Occipital lobe (tissue), 3 donors: ENCODE measurements at places on chromosomes 2 and 18.

GRCh38 chr2:164737612-164738081 is 104.0 kb downstream of the COBLL1 start:
- DNase-seq: peak; percentile 7

DNA sequence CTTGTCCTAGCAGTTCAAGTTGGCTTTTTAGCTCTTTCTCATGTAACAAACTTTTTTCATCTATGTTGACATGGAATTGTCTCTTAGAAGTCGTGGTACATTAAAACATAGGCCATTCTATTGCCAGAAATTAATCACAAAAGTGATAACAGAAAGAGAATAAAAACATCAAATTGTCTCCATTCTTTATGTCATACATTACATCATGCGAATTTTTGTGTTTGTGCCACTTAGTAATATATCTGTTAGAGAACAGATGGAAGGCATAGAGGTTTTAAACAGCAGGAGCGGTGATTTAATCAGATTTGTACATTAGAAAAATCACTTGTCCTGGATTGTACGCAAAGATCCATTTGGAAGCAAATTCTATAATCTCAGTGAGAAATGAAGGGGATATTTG is 136.5 kb upstream of the CDH20 start:
- DNase-seq: no peak

DNA sequence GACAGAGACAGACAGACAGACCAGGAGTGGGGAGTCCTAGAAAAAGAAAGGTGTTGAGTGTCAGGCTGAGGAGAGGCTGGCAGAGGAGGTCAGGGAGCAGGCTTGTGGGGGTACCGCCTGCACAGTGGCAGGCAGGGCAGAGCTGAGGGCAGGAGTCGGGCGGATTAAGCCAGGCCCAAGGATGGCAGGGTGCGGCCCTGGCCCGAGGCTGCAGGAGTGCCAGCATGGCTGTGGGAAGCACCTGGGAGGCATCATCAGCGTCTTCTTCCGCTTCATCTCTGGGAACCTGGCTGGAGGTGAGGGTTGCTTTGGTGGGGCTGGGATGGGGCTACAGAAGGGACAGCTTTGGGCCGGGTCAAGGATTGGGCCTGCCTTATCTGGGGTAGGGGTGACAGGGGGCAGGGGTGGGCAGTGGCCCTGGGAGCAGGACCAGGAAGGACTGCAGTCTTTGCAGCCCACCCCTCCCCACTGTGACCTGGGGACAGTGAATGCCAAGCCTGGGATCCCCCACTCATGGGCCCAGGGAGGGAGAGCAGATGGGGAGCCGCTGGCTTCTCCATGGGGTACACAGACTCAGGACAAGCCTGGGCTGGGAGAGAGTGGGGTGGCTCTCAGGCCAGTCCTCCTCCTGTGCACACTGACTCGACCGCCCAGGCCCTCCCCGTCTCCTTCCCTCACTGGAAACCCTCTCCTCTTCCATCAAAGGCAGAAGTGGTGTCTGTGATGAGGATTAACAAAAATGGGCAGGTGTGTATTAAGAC is 20.7 kb downstream of the KCNIP3 start:
- no peak for DNase-seq

DNA sequence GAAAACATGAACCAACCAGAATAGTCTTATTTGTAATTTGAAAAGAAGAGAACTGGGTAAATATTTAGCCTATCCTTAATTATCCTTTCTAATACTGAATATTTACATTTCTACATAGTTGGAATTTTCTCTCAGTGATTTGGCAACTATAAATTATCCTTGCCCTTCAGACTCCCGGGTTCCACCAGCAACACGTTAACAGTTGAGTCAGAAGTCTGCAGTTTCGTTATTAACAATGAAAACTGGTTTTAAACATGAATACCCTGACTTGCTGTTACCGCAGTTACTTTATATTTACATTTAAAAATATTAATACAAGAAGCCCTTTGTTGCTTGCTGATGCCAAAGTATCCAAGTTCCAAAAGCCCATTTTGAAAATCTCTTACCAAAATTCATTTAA is 673.0 kb downstream of the ARHGAP15 start:
- DNase-seq: no peak

DNA sequence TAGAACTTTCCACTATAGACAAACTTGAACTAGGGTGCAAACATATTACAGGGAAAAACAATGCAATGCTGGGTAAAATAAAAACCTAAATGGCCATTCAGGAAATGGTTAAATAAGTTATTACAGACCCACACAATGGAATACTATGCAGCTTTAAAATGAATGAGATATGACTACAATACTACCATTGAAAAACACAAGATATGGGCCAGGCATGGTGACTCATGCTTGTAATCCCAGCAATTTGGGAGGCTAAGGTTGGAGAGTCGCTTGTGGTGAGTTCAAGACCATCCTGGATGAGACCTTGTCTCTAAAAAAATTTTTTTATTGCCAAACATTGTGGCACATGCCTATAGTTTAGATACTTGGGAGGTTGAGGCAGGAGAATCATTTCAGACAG is 6.8 kb downstream of the PECR start:
- no peak for DNase-seq

GRCh38 chr2:222608081-222608480 is 47.8 kb downstream of the FARSB start:
- DNase-seq: no peak

DNA sequence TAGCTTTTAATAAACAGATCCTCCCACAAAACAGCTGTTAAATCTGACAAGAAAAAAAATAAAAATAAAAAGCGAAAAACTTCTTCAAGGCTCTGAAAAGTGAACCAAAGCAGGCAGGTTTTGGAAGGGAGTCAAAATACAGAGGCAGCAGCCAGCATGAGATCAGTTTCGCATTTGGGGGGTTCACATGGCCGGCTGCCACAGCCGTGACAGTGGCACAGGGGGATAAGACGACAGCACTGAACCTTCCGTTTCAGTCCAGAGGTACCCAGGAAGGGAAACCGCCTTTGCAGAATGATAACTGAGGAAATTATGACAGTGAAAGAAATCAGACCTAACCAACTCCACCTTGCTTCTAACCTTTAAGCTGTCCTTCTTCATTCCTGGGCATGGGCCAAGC is 196.7 kb upstream of the PID1 start:
- no peak for DNase-seq

DNA sequence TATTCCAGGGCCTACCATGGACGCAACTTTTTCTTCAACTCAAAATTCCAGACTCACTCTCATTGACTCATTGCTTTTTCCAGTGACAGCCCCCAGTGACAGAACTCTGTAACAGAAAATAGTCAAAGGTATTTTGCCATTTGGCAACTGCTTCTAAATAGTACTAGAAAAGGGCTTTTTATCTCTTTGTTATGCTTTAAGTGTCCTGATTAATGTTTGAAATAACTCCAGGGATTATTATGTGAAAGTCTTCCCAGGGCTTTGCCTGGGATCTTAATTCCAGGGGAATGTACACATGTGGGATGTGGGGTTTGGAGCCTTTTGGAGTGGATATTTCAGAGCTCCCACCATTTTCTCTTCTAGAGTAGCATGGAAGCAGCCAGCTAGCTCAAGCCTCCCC is 198.8 kb downstream of the KCNS3 start:
- no peak for DNase-seq

DNA sequence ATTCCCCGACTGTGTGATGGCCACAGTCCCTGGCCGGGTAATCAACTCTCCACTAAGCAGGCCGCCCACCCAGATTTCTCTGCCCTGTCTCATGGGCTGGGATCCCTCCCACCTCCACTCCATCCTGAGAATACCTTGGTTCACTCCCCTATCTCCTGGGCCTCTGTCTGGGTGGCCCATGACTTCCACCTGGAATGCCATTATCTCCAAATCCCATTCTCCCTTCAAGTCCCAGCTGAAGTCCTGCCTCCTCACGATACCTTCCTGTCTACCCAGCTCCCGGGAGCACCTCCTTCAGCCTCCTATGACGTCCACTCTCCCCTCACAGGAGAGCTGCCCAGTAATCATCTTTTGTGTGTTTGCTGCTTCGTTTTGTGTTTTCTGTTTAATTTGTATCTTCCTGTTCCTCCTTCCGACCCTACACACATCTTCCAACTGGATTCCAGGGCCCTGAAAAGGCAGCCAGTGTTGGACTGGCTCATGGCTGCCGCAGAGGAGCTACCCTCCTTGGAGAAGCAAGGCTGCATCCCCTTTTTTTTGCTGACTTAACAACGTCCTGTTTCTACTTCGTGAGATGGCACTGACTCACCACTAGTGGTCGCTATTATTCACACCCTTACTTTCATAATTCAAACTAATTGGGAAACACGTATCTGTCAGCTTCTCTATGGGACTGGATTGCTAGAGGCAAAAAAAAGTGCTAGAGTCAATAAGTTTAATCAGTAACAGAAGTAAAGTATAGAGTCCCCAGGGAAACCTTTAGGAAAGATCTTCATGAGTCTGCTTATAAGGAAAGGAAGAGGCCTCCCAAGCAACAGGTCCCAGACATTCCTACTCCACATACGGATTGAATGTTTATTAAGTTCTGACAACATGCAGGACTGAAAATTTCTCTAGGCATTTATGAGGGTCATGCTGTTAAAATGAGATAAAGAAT is 171.9 kb upstream of the GATA6 start:
- DNase-seq: no peak

DNA sequence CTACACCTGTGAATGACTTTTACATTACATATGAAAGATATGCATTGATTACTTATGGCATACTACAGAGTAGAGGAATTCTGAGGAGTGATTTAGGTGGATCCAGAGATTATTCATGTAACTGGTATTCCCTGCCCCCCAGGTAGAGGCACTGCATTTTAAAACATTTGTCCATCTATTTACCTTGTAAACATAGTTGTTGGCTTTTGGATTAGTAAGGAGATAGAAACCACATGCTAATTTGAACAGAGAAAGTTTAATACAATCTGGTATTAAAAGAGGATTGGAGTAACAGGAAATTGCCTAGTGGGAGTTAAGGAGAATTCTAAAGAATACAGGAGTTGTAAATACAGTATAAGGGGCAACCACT is 15.9 kb downstream of the GALNT3 start:
- DNase-seq: no peak

DNA sequence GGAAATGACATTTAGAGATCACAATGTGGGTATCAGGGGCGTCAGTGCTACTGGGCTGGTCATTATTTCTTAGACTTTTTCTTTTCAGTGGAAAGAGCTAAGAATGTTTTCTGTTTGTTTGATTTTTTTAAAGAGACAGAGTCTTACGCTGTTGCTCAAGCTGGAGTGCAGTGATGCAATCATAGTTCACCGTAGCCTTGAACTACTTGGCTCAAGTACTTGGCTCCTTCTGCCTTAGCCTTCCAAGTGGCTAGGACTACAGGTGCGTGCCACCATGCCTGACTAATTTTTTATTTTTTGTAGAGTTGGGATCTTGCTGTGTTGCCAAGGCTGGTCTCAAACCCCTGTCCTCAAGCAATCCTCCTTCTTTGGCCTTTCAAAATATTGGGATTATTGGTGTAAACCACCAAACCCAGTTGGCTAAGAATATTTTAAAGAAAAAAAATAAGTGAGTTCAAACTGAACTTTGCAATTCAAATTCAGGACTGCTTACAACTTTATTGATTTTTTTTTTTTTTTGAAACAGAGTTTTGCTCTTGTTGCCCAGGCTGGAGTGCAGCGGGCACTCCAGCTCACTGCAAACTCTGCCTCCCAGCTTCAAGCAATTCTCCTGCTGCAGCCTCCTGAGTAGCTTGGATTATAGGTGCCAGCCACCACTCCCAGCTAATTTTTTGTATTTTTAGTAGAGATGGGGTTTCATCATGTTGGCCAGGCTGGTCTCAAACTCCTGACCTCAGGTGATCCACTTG is 154.2 kb downstream of the MIB1 start:
- DNase-seq: no peak

GRCh38 chr2:236193026-236193425 is 24.8 kb upstream of the GBX2 start:
- DNase-seq: no peak

GRCh38 chr2:19070886-19071285 is 287.5 kb downstream of the OSR1 start:
- no peak for DNase-seq

DNA sequence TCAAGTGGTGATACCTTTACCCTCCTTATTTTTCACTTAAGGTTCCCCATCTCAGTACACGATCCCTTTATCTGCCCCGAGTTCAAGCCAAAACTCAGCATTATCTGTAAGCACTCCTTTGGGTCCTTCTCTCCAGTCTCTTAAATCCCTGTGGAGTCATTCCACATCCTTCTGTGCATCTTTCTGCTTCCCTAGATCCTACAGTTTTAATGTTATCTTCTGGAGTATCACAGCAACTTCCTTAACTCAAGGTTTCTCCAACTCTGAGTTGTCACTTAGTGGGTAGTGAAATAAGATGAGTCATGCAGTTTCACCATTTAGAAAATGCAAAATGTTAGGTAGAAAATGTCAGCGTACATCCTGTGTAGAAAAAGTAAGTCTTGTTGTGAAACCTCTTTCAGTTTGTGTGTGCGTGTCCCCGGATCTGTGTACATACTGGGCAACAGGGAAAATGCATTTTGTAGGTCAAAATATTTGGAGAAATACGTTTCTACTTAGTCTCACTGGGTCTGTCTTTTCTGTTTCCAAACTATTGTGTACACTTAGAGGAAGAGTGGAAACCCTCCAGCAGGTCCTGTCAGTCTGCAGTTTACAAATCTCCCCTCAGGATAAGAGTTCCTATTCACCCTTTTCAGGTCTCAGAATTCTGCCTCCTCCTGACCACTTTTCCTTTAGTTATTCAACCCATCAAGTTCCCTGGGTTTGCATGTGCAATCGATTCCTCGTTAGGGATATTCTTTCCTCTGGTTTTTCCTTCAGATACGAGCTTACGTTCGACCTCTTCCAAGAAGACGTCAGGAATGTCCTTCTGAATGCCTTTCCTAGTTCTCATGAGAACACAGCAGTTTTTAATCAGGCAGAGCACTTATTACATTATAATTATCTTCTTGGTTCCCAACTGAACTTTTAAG is 154.8 kb downstream of the TGIF1 start:
- no peak for DNase-seq

DNA sequence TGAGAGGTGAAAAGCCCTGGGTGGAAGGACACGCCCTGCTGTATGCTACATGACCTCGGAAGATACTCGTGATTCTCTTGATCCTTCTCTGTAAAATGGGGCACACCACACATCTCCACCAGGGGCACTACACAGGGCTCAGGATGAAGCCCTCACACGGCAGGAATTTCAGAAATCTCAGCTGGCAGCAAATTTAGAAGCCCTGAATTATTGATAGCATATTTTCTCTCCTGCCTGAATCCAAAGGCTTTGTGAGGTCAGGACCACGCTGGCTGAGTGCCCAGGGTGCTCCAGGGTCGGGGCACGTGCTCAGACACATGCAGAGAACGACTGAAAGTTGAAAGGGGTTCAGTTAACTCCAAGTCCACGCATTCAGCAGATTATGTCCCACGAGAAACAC is 42.1 kb upstream of the GALR1 start:
- DNase-seq: peak; percentile 7

- no peak for DNase-seq
Observed at GRCh38 chr2:149507974-149508373, 79.6 kb downstream of the MMADHC start.

- no peak for DNase-seq
Observed at GRCh38 chr18:14930076-14930475, 182.1 kb downstream of the ANKRD30B start.
